ENCODE measurements at places on chromosomes 13 and 19. TPM values are rescaled to one million over a fixed set of nuclear protein-coding genes. Genes with fewer than 3 reads are reported as not detected.
A peak's percentile ranks its signal among the peaks of the same experiment; 100 is the strongest.

GRCh38 chr19:31349160-31349881 lies at the start of gene TSHZ3:
TSS of gene TSHZ3 (minus strand) at chr19:31349436. CDS start at chr19:31349219, 217 bp downstream.
- peak; percentile 89 for DNase-seq

DNA sequence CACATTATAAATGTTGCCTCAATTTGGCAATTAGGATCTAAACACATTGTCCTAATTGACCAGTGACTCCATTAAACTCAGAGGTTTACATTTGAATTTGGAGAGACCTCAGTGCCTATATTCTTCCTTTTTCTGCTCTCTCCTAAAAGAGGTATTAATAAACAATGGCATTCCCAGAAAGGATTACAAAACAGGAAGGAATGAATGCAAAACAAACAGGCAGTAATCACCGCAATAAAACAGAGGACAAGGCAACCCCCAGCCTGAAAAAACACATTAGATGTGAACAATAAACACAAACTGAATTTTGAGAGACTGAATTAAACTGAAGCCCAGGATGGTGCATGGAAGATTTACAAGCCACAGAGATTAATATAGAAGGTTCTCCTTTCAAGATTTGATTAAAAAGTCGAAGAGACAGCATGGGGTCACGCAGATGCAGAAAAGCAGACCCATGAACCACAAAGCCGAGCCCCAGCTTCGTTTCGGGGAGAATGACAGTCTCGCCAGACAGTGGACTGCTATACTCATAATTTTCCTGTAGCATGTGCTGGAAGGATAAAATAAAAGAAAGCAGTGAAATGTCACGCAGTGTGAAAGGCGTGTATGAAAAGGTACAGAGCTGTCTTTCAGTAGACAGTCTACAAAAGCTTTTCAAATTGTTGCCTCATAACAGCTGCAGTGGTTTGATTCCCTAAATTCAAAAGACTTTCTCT lies 503.0 kb downstream of the LIG4 start:
- DNase-seq: peak; percentile 5

RNF225 gene
- not detected for total RNA-seq

SLC5A5 gene
- not detected for total RNA-seq

- DNase-seq: no peak
Observed at GRCh38 chr13:34066344-34066743, 248.4 kb downstream of the RFC3 start.

GRCh38 chr13:47372751-47373150 lies 475.9 kb upstream of the HTR2A start:
- no peak for DNase-seq

DNA sequence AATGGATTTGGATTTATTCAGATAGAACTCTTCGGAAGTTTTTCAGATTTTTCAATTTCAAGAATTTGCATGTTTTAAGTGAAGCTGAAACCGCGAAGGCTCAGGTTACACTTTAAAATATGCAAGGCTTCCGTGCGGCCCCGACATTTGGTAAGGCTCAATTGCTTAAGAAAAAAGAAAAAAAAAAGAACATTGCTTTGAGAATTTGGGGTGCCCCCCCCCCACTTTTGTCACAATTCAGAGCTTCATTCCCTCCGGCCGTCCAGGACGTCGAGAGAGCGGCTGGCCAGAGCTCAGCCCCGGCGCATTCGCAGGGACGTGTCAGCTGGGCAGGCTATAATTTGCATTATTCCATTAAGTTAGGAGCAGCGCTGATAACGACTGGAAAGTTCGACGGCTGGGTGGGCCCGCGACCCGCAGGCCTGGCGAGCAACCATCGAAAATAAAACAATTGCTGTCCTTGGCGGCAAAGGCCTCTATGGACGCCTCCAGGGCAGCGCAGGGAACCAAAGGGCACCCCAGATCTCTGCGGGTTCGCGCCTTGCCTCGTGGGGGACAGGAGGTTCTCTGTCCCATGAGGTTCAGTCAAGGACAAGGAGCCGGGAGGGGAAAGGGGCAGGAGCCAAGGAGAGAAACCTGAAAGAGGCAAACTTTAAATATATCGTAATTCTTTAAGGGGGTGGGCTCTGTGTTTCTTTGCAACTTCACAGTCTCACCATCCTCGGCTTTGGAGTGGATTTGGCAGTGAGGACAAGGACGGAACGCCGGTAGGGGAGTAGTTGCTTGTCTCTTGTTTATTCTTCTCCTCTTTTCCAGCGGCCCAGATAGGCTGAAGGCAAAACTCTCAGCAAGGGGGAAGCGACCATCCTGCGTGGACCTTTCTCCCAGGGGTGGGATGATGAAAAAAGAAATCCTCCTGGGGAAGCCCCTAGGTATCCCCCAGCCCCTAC lies 7.0 kb downstream of the SOX21 start:
- no peak for DNase-seq

DNA sequence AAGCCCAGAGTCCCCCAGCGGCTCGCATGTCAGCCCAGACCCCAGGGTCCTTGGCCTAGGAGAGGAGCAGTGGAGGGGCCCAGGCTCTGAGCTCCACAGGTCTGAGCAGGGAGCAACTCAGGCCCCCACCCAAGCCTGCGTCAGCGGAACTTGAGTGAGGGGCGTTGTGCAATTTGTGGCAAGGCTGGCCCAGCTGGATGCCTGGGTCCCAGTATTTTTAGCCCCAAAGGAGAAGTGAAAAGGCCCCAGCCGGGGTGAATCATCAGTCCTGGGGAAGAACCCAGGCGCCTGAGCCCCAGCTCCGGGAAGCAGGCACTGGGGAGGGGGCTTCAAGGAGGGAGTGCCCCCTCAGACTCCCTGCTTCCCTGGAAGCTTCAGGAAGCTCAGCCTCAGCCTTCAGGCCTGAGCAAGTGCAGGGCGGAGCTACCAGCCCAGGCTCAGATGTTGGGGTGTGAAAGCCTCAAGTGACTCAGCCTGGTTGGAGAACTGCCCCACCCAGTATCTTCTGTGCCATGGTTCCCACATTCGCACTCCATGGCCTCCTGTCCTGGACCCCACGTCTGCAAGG lies 7.2 kb downstream of the MED29 start:
- no peak for DNase-seq

ZNF611 gene
- total RNA-seq: 5.6 TPM

- no peak for DNase-seq
Observed at GRCh38 chr19:4557144-4557970, 2.1 kb downstream of the SEMA6B start.

Measured in H4 (cell line).